ENCODE measurements at places on chromosomes 5 and 9. TPM values are rescaled to one million over a fixed set of nuclear protein-coding genes. Genes with fewer than 3 reads are reported as not detected.
A peak's percentile ranks its signal among the peaks of the same experiment; 100 is the strongest.

DNA sequence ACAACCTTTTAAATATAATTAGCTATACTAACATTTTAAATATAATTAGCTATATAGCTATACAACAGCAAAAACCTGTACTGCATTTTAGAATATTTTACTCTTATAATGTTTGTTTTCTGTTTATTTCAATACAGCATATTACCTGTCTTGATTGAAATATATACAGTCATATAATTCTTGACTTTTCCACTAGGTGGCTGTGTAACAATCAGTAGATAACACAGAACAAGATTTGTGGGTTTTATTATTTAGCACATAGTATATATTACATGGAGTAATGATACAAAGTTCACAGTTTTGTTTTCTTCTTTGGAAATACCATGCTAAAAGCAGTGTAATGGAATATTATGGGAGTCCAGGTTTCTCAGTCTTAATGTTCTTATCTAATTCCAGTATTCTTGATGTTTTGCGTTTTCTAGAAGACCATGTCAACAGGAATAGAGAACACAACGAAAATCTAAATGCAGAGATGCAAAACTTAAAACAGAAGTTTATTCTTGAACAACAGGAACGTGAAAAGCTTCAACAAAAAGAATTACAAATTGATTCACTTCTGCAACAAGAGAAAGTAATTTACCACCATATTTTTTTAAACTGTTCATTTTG, 13.3 kb downstream of the HMMR start:
- peak; percentile 63 for DNase-seq

DNA sequence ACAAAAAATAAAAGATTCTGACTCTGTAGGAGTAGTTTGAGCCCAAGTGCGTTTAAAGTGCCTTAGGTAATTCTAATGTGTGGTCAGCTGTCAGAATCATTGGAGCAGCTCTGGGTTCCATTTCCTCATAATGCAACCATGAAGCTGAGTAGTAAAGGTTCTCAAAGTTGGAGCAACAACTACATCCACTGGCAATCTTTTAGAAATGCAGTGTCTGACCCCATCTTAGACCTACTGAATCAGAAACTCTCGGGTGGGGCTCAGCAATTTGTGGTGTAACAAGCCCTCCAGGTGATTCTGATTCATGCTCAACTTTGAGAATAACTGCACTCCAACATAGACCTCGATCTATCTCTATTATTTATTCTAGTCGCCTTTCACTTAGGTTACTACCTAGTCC, 7.6 kb upstream of the ALDH1A1 start:
- DNase-seq: no peak

- peak; percentile 62 for DNase-seq
Observed at GRCh38 chr5:108382784-108383330, 959 bp upstream of the FBXL17 start.

DNA sequence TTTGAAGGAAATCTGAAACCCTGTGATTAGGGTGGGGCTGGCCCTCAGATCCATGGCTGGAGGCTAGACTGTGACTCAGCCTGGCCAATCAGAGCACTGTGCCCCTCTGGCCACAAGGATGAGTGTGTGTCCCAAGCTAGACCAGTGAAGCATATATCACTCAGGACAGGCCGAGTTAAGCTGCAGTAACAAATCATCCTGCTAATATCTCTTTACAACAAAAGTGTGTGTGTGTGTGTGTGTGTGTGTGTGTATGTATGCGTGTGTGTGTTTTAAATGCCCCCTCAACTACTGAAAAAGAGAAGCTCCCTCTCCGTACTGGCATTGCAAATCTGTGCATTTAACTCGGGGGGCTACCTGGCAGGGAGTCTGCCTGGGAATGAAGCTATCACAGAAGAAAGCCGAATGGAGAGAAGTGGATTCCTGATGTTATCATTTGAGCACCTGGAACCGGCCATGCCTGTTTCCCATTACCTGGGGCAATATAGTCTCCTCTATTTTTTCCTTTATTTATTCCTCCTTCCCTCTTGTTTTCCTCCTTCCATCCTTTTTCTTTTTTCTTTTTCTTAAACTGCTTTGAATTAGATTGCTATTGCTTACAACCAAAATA, 25.6 kb downstream of the STC2 start:
- DNase-seq: no peak

DNA sequence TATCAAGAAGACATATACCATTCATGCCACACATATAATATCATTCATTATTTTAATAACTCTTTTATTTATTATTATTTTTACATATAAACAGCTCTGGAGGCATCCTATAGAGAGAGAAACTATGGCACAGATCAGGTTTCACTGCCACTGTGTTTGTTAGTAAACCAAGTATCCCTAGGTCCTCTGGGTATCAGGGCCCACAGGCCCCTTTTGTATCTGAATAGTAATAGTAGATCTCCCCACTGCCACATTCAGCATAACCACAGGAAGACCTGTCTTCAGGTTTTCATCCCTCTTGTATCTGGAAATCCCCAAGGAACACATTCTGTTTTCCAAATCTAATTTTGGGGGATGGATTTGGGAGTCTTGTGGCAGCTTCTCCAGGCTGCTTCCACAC, 94.0 kb downstream of the SPATA31D1 start:
- no peak for DNase-seq

Gene SLC46A2
- total RNA-seq: 0.23 TPM

Gene CKMT2
- not detected for total RNA-seq

Gene PHF24
- total RNA-seq: not detected

Gene QRFP
- total RNA-seq: not detected

Gene PAEP
- not detected for total RNA-seq
